ENCODE measurements at places on chromosomes 5 and 9.

GRCh38 chr9:21121595-21122251, 19.9 kb downstream of the IFNW1 start:
- no peak for DNase-seq

- no peak for DNase-seq
Observed at GRCh38 chr5:132704875-132705274, 31.1 kb downstream of the IL4 start.

- no peak for DNase-seq
Observed at GRCh38 chr9:87671925-87672324, 54.0 kb upstream of the CTSL start.

- DNase-seq, result no peak
Observed at GRCh38 chr9:128159522-128159783, 612 bp upstream of the BBLN start.

DNA sequence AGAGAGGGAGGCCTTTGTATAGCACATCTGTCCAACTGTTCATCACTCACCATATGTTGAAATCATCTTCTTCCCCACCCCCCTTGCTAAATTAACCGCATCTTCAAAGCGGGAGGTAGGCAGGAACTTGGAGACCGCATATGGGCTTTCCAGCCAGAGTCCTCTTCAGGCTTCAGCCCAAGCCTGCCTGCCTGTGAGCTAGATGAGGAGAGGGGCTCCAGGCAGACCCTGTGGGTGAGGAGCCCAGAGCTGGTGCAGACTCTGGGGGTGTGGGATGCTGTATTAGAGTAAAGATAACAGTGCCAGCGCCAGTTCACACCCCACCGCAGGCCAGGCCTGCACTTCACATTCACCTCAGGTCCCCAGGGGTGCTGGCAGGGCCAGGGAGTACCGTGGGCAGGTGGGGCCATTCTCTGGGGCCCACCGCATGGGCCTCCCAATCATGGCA, 16.2 kb downstream of the PRRC2B start:
- no peak for DNase-seq

- DNase-seq, result no peak
Observed at GRCh38 chr9:118711843-118712242, 657.4 kb downstream of the BRINP1 start.

DNA sequence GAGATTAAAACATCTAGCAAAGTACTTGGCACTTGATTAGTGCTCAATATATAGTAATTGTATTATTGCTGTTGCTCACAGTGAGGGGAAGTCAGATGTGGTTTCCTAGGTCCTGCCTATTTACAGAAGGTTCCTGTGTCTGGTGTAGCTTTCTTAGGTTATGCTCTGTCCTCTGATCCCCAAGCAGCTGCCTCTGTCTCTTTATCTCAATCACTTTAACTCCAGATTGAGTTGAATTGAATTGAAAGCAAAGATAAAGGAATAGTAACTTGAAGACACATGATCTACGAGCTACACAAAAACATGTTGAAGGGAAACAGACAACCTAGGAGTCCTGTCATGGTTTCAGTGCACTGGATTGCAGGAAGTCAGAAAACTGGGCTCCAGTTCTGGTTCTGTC, 113.9 kb upstream of the ADAMTSL1 start:
- DNase-seq, result no peak

- no peak for DNase-seq
Observed at GRCh38 chr5:157068785-157069184, 9.9 kb upstream of the HAVCR1 start.

- no peak for DNase-seq
Observed at GRCh38 chr5:177409043-177409801, at the start of gene F12. Gene F12 (minus strand): TSS chr5:177409564. CDS start chr5:177409527, 37 bp downstream.

DNA sequence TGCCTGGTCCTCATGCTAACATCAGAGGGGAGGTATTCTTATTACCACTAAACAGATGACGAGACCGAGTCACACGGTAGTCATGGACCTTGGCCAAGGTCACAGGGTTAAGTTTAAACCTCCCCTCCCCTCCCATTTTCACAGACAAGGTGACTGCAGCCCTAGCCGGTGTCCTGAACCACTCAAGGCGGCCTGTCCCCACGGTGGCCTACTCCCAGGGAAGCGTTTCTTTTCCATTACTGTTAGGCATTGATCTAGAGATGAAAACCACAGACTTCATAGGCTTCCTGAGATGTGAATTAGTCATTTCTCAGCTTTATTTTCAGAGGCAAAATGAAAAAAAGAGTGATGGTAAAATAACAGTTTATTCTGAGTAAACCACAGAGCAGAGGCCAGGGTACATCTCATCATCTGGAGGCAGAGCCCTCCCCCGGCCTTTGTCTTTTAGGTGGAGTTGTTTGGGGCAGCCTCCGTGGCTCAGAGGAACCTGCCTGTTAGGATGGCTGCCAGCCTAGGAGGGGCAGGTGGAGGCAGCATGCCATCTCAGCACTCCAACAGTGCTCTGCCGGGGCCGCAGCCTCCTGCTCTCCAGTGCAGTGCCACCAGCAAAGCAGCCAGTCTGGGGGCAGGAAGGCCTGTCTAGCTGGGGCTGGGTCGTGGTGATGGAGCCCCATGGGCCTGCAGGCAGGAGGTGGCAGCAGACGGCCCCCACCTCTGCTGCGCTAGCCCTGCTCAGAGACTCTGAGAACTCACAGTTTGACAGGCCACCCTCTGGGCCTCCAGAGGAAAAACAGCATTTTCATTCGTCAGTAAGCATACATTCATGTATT, 71.2 kb downstream of the RAPGEF1 start:
- DNase-seq, result no peak

DNA sequence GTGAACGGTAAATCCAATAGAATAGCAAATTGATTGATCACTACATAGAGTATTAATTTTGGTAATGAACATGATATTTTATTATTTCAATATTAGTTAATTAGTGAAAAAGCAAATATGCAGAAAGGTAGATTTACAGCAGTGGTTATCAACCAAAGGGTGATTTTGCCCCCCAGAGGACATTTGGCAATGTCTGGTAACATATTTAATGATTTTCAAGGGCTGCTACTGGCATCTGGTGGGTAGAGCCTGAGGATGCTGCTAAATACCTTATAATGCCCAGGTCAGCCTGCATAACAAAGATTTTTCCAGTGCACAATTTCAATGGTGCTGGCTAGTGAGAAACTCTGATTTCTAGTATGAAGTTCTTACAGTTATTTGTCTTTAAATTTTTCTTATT, 1313.7 kb downstream of the PTPRD start:
- no peak for DNase-seq

DNA sequence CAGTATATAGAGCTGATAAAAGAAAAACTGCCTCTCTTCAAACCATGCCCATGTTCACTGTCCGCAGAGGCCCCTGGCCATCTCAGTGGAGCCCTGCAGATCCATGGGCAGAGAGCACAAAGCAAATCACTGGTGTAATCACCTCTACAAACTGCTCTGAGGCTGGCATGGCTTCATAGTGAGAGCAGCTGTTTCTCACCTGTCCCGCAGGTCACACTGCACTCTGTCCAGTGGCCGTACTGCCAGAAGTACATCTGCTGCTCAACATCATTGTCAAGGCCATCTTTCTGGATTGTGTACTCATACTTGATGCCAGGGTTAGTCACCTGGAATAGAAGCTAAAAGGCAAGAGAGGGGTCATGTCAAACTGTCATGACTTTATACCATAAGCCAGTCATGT, 173.3 kb downstream of the TARS1 start:
- DNase-seq, result no peak

- no peak for DNase-seq
Observed at GRCh38 chr9:10251490-10251889, 361.3 kb downstream of the PTPRD start.

- DNase-seq, result peak; percentile 54
Observed at GRCh38 chr9:9920425-9921060, 692.3 kb downstream of the PTPRD start.

- no peak for DNase-seq
Observed at GRCh38 chr9:87068177-87068840, 121.0 kb upstream of the GAS1 start.

DNA sequence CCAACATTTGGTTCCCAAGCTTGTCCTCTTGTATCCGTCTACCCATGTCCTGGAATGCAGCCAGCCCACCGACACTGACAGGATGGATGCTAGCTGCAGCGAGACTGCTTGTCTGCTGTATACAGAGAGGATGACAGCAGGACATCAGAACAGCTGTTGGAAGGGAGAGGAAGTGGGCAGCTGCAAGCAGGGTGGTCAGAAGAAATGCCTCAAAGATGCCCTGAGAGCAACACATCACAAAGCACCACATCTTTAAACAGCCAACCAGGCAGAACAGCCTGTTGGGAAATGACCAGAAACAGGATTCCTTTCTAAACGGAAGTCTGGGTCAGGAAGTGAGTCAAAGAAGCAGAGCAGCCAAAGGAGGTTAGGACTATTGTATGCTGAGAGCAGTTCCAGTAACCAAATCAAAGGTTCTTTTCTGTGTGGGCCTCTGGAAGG, 219.1 kb downstream of the NDUFS4 start:
- DNase-seq, result no peak

GRCh38 chr5:132635873-132636272, 22.1 kb upstream of the IL13 start:
- no peak for DNase-seq

- DNase-seq, result no peak
Observed at GRCh38 chr5:55350754-55351153, 43.0 kb downstream of the MTREX start.

GRCh38 chr5:64818245-64818644, 49.5 kb downstream of the CWC27 start:
- no peak for DNase-seq

GRCh38 chr5:83917261-83917908, 196.7 kb upstream of the HAPLN1 start:
- no peak for DNase-seq

GRCh38 chr5:56233230-56233629, at the start of gene ANKRD55:
Gene ANKRD55 (minus strand): TSS chr5:56233330. CDS start chr5:56232913, 417 bp downstream.
- DNase-seq, result peak; percentile 54

DNA sequence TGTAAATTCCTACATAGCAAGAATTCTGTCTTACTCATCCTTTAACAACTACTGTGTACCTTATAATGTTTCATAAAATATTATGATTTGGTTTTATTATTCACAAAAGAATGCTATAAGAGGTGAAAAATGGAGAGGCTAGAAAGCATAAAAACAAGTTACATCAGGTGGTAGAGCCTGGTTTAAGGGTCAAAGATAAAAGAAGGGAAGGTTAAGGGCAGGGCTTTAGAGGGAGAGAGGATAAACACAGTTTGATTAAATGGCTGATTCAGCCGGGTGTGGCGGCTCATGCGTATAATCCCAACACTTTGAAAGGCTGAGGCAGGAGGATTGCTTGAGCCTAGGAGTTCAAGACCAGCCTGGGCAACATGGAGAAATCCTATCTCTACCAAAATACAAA, 40.4 kb upstream of the HSPB3 start:
- no peak for DNase-seq

- no peak for DNase-seq
Observed at GRCh38 chr9:123475407-123475806, 119.4 kb downstream of the CRB2 start.

GRCh38 chr5:105197531-105197930, 1634.9 kb upstream of the NUDT12 start:
- DNase-seq, result no peak

GRCh38 chr5:113057557-113057984, 81.0 kb downstream of the DCP2 start:
- no peak for DNase-seq

DNA sequence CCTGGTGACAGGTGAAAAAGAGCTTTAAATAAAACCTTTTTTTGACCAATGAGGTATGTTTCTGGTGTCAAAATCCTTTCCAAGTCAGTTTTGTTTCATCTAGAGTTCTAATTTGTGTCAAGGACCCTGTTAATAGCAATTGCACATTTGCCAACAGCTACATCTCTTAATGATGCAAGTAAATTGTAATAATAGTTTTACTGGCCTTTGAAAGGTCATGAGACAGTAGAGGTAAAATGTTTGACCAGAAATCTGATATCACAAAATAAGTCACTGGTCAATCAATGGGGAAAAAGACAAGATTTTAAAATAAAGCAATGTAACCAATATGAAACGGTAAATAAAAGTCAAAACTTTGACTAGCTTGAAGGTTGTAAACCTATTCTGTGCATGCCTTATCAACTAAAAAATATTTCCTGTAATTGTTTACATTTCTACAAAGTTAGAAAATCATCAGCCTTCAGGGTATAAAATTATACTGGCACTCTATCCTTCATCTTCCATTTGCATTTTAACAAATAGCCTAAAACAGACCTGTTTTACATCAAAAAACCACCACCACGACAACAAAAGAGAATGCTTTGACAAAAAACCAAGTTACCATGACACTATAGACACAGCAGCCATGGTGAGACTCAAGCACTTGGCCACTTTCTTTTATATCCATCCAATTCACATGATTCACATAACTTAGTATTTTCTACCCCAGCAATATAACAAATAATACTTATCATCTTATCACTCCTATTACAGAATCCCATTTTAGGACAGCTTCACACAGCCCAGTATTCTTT, 3.0 kb downstream of the NADK2 start:
- no peak for DNase-seq

GRCh38 chr9:15999422-16000339, 446.8 kb downstream of the CCDC171 start:
- DNase-seq, result no peak

- DNase-seq, result no peak
Observed at GRCh38 chr9:117656002-117656401, 48.2 kb upstream of the TLR4 start.

DNA sequence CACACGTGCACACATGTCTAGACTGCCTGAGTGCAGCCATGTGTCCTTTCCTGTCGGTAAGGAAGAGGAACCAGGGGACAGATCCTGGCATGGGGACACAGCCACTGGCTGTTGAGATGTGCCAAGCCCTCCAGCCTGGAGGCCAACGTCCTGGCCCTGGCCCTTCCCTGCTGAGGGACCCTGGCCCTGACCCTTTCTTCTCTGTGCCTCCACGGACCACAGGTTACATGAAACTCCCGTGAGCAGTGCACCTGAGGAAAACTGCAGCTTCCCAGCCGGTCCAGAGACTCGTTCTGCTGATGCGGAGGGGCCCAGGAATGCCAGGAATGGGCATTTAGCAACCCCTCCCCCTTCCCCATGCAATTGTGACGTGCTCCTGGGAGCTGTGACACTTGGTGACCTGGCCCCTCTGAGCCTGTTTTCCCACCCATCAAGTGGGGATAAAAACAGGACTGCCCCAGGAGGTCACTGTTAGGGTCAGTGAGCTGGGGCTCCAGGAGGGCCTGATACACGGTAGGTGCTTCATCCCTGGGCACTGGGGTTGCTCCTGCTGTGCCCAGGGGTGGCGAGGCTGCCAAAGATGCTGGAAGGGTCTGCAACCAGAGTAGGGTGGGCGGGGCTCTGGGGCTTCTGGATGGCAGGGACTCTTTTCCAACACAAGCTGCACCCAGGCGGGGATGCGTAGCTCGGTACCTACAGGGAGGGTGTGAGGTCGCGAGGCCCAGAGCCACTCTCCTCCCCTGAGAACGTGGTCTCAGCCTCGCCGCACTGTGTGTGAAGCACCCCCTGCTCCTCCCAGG, 151.5 kb downstream of the C9orf50 start:
- no peak for DNase-seq

- DNase-seq, result no peak
Observed at GRCh38 chr9:120625222-120625621, 45.3 kb upstream of the CDK5RAP2 start.

All from NCI-H774 (cell line).